ENCODE measurements at places on chromosomes 6 and 20.

- peak; percentile 76 for DNase-seq
Observed at GRCh38 chr20:39049684-39050554, 87.8 kb downstream of the DHX35 start.

- no peak for DNase-seq
Observed at GRCh38 chr20:412081-412480, 4.0 kb downstream of the RBCK1 start.

DNA sequence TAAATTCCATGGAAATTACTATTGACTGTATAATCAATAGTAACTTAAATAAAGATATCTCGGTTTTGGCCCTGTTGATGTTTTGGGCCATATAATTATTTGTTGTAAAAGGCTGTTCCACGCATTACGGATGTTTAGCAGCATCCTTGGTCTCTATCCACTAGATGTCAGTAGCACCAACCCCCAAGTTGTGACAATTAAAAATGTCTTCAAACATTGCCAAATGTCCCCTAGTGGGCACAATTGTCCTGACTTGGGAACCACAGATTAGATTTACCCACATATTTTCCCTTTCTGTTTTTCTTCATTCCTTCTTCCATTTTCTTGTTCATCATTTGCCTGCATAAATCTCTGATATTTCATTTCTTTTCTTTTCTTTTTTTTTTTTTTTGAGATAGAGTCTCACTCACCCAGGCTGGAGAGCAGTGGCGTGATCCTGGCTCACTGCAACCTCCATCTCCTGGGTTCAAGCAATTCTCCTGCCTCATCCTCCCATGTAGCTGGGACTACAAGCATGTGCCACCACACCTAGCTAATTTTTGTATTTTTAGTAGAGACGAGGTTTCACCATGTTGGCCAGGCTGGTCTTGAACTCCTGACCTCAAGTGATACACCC lies 13.6 kb upstream of the WFDC8 start:
- no peak for DNase-seq

DNA sequence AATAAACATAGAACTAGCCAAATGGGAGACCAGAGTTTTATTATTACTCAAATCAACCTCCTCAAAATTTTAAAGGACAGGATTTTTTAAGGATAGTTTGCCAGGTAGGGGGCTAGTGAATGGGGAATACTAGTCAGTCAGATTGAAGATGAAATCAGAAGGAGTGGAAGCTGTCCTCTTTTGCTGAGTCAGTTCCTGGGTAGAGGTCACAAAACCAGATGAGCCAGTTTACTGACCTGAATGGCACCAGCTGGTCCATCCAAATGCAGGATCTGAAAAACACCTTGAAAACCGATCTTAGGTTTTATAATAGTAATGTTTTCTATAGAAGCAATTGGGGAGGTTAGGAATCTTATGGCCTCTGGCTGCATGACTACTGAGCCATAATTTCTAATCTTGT lies 558.2 kb downstream of the PKHD1 start:
- DNase-seq = no peak

GRCh38 chr20:32902456-32903420 lies 44.0 kb downstream of the EFCAB8 start:
- peak; percentile 46 for DNase-seq

DNA sequence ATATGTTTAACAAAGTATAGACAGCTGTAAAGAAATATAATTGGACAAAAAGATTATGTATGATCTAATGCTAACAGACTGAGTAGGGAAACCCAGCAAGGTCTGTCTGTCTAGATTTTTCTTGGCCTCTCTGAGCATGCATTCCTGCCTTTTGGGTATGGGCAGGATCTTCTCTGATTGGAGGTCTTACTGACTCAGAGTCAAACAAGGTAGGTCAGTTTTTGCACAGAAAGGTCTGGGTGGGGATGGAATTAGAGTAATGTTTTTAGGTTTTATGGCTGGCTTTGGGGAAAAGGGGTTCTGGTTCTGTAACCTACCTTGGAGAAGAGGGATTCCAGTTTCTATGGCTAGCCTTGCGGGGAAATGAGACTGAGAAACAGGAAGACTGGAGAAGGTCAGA lies 65.5 kb downstream of the LIN28B start:
- DNase-seq = no peak
